ENCODE measurements at places on chromosomes 7 and 10.
A peak's percentile ranks its signal among the peaks of the same experiment; 100 is the strongest.

DNA sequence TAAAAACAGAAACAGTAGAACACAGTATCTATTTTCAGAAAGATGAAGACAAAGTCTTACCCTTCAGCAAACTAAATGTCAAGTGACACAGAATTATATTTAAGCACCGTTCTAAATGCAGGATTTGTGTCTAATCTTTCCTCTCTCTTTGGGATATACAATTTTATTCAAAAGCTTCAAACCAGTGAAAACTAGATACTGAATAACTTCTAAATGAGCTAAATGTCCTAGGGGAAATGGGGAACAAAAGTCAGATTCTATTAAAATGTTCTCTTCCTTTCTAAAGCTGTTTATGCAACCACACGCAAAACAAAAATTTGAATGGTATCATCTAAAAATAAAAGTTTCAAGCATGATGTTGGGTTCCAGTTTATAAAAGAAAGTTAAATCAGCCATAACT lies 136.4 kb upstream of the AOAH start:
- no peak for DNase-seq

GRCh38 chr7:143345428-143345900 lies 17.0 kb downstream of the FAM131B start:
- peak; percentile 66 for DNase-seq

GRCh38 chr7:123682690-123683089 lies 27.0 kb downstream of the LMOD2 start:
- peak; percentile 47 for DNase-seq

GRCh38 chr10:3893901-3894563 lies 109.0 kb upstream of the KLF6 start:
- DNase-seq = no peak

DNA sequence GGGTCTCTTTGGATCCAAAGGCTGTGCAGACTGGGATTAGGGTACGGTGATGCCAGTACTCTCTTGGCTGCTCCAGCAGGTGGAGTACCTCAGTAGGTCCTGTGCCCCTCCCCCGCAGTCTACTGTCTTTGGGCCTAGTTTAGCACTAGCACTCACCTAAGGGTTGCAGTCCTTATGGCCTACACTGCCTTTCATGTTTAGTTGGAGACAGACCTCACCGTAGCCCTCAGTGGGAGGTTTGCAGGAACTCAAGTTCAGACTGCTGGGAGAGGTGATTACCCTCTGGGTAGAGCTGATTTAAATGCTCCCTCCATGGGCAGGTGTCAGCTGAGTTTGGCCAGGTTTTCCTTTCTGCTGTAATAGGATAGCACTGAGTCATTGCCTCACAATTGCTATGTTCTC lies 210.8 kb upstream of the TMEM196 start:
- DNase-seq = no peak

- DNase-seq = no peak
Measured at GRCh38 chr10:129784291-129784690, 179.8 kb downstream of the EBF3 start.

GRCh38 chr10:74991435-74991834 lies 120.0 kb upstream of the SAMD8 start:
- DNase-seq = peak; percentile 15

- DNase-seq = no peak
Measured at GRCh38 chr10:100184426-100184825, 1.4 kb downstream of the ERLIN1 start.

DNA sequence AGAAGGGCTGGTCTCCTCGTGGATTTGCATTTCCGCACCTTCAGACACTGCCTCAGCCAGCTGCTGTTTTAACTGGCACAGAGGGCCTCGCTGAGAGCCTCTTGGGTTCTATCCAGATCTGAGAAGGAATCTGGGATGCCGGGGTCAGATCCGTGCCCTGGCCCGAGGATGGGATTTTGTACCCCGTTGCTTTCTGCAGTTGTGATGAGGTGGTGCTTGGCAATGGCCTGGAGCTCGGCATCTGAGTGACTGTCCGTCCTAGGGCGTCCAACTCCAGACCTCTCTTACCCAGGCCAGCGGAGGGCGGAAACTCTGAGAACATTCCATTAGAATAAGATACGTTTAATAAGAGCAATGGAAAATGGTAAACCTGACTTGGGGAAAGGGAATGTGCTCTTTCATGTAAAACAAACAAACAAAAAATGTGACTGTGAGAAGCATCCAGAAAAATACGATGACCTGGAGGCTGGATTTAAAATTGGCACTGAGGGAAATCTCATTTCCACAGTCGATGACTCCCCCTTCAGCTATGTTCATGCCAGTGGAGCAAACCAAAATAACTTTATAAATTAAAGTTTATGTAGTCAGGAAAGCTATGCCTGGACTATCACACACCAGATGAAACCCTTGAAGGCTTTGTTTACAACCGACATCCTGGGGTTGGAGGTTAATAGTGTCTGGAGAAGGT lies 39.6 kb downstream of the GRK5 start:
- DNase-seq = no peak

DNA sequence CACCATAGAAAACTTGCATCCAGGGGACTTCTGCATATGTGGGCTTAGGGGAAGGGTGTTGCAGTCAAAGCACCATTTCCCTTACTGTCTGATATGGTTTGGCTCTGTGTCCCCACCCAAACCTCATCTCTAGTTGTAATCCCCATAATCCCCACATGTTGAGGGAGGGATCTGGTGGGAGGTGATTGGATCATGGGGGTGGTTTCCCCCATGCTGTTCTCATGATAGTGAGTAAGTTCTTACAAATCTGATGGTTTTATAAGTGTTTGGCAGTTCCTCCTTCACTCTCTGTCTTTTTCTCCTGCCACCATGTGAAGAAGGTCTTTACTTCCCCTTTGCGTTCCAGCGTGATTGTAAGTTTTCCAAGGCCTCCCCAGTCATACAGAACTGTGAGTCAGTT lies 177.4 kb downstream of the ADK start:
- DNase-seq = no peak

- DNase-seq = no peak
Measured at GRCh38 chr10:122191936-122192541, 79.1 kb upstream of the BTBD16 start.

- DNase-seq = no peak
Measured at GRCh38 chr7:38628630-38629385, 2.4 kb downstream of the AMPH start.

GRCh38 chr10:102264371-102264770 lies 19.0 kb downstream of the GBF1 start:
- no peak for DNase-seq

GRCh38 chr10:131686781-131687420 lies 213.9 kb upstream of the PPP2R2D start:
- no peak for DNase-seq

GRCh38 chr7:20839987-20840386 lies 53.3 kb upstream of the SP8 start:
- DNase-seq = no peak

DNA sequence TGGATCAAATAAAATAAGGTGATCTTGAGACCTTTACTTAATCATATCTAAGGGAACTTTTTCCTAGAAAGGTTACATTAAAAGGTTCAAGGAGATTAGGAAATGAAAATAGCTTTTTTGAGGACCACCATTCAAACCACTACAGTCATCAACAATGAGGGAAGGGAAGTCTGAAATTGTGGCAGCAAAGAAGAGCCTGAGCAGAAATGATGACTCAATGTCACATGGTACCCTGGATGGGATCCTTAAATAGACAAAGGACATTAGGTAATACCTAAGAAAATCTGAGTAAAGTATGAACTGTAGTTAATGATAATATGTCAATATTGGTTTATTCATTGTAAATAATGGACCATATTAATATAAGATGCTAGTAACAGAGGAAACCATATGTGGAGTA lies 236.0 kb downstream of the SEMA3D start:
- DNase-seq = no peak

GRCh38 chr7:157017149-157017548 lies 6.7 kb upstream of the MNX1 start:
- DNase-seq = no peak

GRCh38 chr10:123382491-123382890 lies 228.3 kb downstream of the BUB3 start:
- no peak for DNase-seq

DNA sequence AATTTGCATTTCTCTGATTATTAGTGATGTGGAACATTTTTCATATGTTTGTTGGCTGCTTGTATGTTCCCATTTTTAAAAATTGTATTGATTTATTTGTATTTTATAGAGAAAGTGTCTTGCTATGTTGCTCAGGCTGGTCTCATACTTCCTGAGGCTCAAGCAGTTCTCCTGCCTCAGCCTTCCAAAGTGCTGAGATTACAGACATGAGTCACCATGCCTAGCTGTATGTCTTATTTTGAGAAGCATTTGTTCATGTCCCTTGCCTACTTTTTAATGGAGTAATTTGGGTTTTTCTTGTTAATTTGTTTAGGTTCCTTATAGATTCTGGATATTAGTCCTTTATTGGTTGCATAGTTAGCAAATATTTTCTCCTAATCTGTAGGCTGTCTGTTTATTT lies 214.2 kb upstream of the KAT6B start:
- DNase-seq = no peak

DNA sequence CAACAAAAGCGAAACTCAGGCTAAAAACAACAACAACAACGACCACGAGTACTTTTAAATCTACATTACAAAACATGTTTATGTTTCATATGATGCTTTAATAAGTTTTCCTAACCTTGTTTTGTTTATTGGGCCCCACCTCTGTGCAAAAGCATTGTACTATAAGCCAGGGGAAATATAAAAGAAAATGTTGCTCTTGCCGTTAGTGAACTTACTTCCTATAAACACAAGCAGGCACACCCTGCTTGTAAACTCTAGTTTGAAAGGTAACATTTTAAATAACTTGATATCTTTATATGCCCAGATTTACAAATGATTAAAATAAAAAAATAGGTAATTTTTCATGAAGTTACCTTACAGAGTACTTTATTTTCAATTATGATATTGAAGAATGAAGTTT lies 19.2 kb upstream of the EPC1 start:
- DNase-seq = no peak

DNA sequence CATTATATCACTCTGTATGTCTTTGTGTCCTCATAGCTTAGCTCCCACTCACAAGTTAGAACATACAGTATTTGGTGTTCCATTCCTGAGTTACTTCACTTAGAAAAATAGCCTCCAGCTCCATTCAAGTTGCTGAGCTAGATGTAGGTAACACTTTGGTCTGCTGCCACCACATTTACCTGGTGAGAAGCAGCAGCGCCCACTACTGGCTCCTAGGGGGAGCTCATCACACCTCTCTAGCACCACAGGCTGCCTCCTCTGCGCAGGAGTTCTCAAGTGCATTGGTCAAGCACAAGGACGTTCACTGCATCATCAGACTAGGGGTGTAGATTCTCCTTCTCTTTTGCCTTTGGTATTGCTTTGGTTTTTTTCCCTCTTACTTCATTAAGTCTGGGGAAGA lies 530.9 kb upstream of the AUTS2 start:
- no peak for DNase-seq

DNA sequence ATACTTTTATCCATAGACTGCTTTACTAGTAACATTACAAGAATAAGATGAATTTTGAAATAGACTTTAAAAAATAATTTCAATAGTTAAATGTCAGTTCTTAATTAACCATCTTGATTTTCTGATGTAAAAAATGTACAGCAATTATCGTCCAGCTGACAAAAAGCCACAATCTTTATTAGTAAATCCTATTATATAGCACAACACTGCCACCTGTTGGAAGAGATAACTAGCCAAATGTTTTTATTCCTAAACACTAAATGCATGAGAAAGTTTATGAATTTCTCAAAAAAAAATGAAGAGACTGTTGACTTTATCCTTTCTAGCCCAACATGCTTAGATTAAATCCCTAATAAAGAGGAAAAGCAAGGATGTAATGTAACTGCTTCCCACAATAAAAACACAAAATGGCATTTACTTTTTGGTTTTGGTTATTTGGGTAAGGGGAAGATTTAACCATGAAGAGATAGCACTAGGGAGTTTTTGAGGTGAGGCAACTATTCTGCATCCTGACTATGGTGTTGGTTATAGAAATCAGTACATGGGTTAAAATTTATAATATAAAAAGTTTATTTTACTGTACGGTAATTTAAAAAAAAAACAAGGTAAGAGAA lies 8.0 kb downstream of the COA1 start:
- DNase-seq = peak; percentile 70

GRCh38 chr7:20798081-20798693 lies 11.5 kb upstream of the SP8 start:
- no peak for DNase-seq

GRCh38 chr7:140229591-140230515 lies 53.1 kb upstream of the KDM7A start:
- DNase-seq = peak; percentile 82

GRCh38 chr10:9811601-9812000 lies 1206.1 kb upstream of the CELF2 start:
- DNase-seq = no peak

- no peak for DNase-seq
Measured at GRCh38 chr10:132395704-132396493, 1.1 kb upstream of the PWWP2B start.

DNA sequence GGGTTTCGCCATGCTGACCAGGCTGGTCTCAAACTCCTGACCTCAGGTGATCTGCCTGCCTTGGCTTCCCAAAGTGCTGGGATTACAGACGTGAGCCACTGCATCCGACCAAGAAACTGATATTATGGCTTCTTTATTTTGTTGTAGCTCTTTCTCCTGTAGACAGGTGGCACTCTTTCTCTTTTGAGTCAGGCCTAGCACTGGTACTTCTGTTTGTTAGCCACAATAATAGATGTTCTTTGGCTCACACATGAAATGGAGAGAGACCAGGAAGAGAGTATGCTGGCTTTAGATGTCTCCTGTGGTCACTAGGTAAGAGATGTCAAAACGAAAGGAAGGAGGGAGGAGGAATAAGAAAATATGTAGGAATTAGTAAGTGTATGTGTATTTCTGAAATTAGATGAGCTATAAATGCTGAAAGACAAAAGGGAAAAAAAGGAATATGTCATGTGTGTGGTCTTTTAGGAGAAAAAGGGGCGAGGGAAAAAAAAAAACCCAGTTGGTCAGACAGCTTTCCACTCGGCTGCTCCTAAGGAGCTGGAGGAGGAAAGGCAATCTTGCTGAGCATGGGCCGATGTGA lies 78.7 kb downstream of the CLEC2L start:
- DNase-seq = peak; percentile 11

DNA sequence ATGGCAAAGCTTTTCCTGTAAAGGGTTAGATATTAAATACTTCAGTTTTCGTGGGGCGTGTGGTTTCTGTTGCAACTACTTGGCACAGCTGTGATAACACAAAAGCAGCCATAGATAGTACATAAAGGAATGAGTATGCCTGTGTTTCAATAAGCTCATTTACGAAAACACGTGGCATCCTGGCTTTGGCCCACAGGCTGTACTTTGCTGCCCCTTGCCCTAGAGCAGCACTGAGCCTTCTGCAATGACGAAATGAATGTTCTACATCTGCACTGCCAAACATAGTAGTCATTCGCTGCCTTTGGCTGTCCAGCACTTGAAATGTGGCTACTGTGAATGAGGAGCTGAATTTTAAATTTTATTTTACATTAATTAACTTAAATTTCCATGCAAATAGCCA lies 376.2 kb upstream of the TPK1 start:
- no peak for DNase-seq

GRCh38 chr7:56053379-56053778 lies 1.8 kb downstream of the CCT6A start:
- no peak for DNase-seq

GRCh38 chr7:11420049-11420448 lies 411.9 kb downstream of the THSD7A start:
- DNase-seq = no peak

GRCh38 chr10:62742536-62743061 lies 61.9 kb upstream of the ADO start:
- no peak for DNase-seq
